ENCODE measurements at places on chromosomes 3 and 15.

- DNase-seq = no peak
Observed at GRCh38 chr3:111694471-111694870, 99.3 kb upstream of the ZBED2 start.

DNA sequence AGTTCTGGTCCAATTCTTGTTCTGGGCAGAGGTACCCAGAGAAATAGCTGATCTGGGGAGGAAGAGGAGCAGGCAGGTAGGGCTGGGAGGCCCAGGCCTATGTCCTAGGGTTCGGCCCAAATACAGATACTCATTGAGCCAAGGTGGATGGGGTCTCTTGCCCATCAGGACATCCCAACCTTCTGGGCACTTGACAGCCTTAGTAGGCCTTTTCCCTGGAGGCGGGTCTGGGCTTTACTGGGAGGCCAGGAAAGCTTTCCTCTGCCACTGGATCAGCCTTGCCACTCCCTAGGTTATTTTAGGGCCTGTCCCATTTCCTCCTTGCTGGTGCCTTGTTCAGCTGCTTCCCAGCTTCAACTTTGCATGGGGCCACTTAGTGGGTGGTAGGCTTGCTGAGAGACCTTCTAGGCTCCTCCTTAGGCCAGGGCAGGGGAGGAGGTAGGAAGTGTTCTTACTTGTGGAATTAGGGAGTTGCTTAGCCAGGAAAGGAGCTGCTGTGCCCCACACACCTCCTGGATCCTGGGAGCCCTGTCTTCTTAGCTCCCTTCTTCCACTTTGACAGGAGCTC lies 9.7 kb downstream of the TEX264 start:
- no peak for DNase-seq

DNA sequence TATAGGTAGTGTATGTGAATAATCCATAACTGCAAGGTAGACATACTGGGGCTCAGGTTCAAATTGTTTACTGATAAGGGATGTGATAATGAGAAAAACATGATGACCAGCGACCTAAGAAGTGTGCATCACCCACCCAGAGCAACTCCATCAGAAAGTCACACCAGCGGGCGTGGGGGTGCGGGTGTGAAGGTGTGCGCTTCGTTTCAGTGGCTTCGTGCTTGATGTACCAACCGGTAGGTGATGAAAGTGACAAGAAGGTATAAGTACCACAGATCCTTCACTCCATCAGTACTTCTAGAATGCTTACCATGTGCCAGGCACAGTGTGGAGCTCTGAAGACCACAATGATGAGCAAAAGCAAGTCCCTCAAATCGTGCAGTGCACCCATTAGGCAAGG lies 11.2 kb downstream of the ANP32A start:
- no peak for DNase-seq

GRCh38 chr3:197519801-197520211 lies 36.0 kb downstream of the BDH1 start:
- no peak for DNase-seq

GRCh38 chr3:112718516-112718915 lies 77.6 kb upstream of the CCDC80 start:
- DNase-seq = no peak
